ENCODE measurements at places on chromosomes 6 and 20.
A peak's percentile ranks its signal among the peaks of the same experiment; 100 is the strongest.

DNA sequence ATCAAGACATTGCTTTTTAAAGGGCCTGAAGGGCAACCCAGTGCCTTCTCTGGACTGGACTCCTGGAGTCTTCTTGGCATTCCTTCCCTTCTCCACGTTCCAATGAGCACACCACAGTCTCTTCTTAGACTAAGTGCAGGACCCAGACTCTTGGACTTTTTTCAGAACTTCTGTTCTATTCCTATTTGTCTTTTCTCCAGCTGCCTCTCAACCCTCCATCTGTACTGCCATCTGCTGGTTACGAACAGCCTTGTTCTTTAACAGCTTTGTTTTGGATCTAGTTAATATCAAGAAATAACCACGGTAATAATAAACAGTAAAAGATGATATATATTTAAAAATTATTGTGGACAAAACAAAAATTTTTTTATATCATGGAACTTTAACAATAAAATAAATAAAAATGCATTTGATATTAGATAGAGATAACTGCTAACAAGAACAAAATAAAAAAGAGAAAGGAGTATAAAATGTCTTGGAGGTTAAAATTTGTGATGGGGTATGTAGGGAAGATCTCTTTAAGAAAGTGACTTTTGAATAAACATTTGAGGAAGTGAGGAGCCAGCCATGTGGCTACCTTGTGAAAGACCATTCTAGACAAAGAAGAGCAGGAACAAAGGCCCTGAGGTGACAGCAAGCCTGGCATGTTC is 105.1 kb upstream of the HCRTR2 start:
- no peak for DNase-seq

- no peak for DNase-seq
These were observed 228.5 kb downstream of the TAF4 start for GRCh38 chr20:61837200-61837599.

DNA sequence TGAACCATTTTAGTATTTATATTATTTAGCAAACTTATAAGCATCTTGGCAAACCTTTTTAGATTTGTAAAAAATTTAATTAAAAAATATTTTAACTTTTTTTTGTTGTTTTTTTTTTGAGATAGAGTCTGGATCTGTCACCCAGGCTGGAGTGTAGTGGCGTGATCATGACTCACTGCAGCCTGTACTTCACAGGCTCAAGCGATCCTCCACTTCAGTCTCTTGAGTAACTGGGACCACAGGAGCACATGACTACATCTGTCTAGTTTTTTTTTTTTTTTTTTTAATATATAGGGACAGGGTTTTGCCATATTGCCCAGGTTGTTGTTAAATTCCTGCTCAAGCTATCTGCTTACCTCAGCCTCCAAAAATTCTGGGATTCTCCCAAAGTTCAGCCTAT is 161.1 kb downstream of the EYS start:
- DNase-seq = no peak

DNA sequence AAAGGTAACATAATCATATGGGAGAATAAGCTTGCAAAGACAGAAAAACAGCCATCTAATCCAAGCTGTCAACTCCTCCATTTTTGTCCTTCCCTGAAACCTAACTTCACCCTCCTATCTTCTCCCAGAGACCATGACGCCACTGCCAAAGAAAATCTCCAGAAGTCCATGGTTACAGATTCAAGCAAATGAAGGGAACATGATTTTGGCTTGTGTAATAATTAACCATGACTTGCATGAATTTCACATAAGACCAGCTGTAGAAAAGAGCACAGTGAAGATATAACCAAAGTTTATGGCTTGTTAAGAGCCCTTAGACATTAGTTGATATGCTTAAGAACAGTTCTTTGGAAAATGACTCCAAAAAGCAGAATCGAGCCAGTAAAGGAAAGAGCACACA is 342.1 kb upstream of the NRSN1 start:
- no peak for DNase-seq

- peak; percentile 13 for DNase-seq
These were observed 170.2 kb downstream of the PREX1 start for GRCh38 chr20:48657426-48658197.

DNA sequence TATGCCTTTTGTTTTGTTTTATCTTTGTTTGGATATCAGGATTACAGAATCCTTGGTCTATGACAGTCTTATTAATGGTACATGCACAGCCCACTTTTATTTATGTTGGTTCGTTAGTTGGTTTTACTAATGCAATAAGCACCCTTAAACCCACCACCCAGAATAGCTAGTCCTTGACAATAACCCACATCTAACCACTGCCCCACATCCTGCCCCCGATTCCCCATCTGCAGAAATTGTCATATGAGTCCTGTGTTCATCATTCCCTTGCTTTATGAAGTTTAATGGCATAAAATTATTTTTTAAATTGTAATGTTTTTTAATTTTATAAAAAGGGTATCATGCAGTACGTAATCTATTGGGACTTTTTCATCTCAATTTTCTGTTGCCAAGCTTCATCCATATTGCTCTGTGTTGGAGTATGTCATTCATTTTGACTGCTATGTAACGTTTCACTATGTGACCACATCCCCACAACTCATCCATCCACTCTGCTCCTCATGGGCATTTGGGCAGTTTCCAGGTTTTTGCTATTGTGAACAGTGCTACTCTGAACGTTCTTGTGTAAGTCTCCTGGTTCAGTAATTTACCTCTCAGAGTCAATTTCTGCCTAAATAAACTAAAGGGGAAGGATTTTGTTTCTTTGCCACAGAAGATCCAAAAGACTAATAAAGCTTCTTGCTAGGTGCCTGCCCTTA is 150.4 kb downstream of the MRPL14 start:
- no peak for DNase-seq

- no peak for DNase-seq
These were observed 97.9 kb downstream of the MAFB start for GRCh38 chr20:40591119-40591518.

DNA sequence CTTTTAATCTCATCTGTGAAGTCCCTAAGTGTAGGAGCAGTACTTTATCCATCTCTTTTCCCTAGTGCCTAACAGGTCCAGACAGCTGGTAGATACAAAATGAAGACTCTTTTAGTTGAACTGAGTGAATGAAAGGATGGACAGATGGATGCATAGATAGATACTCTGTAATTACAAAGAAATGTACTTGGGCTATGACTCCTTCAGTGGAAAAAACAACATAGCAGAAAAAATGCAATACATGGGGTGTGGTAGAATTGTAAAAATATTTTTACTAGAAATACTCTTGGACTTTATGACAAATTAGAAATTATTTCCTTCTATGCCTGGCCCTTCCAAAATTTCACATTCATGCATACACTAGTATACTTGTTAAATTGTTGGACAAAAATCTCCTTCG is 29.3 kb downstream of the KCNQ5 start:
- no peak for DNase-seq

DNA sequence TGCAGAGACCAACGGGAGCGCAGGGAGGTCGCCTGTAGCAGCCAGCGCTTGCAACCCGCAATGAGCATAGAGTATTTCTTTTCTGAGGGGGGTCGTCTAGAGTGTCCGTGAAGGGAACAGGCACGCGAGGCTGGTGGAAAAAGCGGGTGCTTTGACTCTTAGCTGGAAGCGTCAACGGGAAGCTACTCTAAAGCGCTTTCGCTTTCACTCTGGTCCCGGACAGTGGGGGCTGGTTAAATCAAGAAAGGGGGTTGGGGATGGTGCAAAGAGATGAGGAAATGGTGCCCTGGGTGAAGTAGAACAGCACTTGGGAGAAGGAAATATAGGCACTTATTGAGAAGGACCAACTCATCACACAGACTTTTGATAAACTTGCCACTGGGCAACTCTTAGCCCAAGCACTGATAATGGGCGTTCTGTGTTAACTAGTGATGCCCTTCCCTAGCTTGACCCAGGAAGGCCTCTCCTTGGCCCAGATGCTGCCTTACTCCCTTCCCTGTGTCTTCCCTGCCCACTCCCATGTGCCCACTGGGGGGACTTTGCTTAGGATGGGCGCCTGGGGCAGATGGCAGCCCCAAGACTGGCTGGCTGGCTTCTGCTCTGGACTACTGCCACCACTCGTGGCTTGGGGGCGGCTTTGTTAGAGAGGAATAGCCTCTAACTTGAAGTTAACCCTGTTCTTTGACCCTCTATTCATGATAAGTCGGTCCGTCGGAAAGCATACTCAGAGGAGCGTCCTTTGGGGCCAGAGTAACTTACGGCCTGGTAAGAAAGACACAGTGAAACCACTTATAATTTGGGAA is 585 bp downstream of the PSMB9 start:
- DNase-seq = no peak

DNA sequence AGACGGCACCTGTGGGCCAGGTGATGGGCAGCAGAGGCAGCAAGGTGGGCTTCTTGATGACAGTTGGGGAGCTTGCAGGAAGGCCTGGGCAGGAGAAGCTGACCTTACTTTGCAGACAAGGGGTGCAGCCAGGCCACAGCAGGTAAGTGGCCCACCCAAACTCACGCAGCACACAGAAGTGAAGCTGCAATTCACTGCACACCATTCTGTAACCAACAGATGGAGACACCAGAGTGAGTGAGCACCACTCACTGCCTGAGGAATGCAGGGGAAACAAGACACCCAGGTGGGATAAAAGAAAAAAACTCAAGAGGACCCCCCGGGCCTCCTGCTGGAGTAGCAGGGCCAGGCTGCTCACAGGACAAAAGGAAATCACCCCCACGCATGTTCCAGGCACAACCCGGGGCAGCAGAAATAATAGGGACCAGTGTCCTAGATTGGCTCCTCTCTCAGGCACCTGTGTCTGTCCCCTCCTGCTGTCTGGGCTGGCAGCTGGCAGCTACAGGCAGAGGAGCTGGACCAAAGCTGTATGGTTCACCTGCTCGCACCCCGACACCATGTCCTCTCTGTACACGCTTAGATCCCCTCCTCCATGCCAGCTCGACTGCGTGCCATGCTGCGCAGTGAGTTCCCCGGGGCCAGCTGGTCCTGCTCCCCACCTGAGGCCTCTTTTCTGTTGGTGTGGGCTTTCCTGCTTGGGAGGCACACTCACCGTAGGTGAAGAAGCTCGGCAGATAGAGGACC is 4.9 kb downstream of the MTCH1 start:
- no peak for DNase-seq

- DNase-seq = no peak
These were observed 40.5 kb upstream of the BHLHE23 start for GRCh38 chr20:63047267-63047666.

GRCh38 chr6:111890988-111891387 is 17.7 kb upstream of the FYN start:
- no peak for DNase-seq

GRCh38 chr20:46018611-46019010 is 9.9 kb downstream of the MMP9 start:
- DNase-seq = no peak

DNA sequence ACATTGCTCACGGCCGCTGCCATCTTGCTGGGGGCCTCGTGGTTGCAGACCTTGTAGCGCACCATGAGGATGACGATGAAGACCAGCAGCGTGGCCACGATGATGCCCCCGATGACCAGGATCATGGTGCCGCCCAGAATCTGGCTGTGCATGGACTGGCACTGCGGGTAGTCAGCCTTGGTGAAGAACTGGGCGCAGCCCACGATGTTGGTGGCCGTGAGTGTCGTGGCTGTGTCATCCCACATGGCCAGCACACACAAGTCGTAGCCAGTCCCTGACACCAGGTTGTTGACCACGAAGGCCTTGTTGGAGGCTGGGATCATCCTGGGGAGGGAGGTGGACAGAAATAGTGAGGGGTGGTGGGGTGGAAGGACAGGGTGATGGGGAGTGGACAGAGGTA is 194.6 kb downstream of the LRFN2 start:
- no peak for DNase-seq

DNA sequence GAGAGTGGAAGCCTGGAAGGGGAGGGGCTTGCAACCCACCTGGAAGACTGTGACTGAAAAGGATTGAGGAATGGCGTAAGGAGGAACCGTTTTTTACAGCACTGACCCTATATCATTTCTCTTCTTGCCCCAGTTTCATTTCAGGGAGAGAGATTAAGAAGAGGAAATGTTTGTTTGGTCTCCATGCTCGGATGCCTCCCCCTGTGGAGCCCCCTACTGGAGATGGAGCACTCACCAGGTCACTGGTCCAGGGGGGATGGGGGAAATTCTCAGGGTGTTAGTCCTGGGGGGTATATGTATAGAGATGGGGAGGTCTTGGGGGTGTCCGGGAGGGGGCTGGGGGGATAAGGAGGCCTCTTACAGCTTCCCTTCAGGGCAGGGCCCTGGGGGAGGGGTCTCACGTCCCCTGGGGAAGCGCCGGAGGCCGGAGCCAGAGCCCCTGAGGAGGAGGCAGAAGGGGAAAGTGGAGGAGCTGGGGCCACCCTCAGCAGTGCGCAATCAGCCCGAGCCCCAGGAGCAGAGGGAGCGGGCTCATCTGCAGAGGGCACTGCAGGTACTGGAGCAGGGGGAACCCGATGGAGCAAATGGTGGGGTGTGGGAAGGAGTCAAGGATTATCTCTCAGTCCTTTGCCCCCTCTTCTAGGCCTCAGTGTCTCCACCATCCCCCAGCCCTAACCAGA is 3.2 kb downstream of the CUTA start:
- DNase-seq = no peak

DNA sequence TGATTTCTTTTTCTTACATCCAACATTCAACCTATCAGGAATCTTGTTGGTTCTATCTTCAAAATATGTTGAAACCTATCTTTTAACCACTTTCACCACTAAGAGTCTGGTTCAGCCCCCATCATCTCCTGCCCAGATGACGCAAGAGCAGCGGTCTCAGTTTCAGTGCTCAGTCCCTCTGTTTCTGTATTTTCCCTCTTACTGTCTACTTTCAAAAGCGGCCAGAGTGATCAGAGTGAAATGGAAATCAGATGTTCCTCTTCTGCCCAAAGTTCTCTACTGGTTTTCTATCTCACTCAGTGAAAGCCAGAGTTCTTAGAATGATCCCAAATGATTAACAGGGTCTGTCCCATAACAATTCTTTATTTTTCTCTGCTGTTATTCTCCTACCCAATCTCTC is 147.9 kb upstream of the PDE7B start:
- DNase-seq = no peak

DNA sequence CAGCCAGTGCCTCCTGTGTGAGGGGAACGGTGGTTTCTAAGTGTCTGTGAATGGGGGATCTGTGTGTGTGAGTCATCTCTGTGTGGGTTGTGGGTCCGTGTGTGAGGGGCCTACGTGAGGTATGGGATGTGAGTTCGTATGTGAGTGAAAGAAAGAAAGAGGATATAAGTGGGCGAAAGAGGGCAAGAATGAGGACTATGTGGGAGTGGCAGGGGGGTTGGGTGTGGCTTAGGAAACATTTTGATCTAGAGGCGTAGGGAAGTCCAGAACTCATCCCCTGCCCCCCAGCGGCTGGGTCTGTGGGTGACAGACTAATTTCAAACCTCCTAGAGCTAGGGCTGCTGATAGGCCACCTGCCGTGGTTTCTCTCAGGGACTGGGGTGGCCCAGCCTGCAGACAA is 35.5 kb downstream of the DHX35 start:
- DNase-seq = no peak

GRCh38 chr6:127389706-127390105 is 46.3 kb upstream of the ECHDC1 start:
- no peak for DNase-seq

Measured in NCI-H187 treated with DMSO at 0.1 percent for 48 hours (cell line).